Effector memory CD8-positive, alpha-beta T cell (primary cell): ENCODE measurements at places on chromosomes 6 and 20.

DNA sequence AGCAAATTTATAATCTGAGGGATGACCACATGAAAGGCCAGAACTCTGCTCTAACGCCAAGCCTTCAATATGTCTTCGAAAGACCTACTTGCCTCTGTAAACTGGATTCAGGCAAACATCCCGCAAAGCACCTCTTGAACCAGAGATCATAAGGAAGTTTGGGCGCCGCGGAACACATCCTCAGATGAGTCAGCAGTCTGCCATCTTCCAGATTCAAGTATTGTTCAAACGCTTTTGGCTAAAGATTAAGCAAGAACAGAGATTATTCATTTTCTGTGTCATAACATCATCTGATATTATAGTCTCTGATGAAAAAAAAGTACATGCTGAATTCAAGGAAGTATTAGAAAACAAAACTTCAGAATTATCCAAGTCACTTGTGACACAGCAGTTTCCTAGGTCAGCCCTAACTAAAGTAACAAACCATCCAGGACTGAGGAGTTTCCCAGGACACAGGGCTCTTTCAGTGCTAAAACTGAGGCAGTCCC is 20.8 kb downstream of the TBC1D7 start:
- DNase-seq: no peak

DNA sequence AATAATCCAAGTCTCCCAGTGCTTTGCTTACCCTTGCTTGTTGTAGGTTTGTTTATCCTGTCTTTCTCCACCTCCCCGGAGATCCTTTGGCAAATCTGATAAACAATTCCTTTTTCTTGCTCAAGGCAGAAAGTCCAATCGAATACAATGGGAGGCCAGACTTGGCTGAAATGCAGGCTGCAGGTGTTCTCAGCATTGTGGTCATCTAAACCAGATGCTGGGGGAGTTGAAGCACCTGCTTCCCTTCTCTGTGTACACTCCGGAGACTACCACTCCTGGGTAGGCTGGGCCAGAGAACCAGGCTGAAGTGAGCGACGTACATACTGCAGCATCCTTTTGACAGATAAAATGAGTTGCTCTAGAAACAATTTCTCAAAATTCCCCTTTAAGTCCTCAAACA is 82.6 kb upstream of the PREP start:
- no peak for DNase-seq

- DNase-seq: no peak
These were observed 315.7 kb downstream of the TRDN start for GRCh38 chr6:123321020-123321419.

- DNase-seq: no peak
These were observed 163.7 kb upstream of the AKAP12 start for GRCh38 chr6:151075930-151076555.

GRCh38 chr20:48197066-48197465 is 411.8 kb upstream of the SULF2 start:
- no peak for DNase-seq

GRCh38 chr20:34268851-34269636 is 27.8 kb downstream of the ASIP start:
- no peak for DNase-seq

DNA sequence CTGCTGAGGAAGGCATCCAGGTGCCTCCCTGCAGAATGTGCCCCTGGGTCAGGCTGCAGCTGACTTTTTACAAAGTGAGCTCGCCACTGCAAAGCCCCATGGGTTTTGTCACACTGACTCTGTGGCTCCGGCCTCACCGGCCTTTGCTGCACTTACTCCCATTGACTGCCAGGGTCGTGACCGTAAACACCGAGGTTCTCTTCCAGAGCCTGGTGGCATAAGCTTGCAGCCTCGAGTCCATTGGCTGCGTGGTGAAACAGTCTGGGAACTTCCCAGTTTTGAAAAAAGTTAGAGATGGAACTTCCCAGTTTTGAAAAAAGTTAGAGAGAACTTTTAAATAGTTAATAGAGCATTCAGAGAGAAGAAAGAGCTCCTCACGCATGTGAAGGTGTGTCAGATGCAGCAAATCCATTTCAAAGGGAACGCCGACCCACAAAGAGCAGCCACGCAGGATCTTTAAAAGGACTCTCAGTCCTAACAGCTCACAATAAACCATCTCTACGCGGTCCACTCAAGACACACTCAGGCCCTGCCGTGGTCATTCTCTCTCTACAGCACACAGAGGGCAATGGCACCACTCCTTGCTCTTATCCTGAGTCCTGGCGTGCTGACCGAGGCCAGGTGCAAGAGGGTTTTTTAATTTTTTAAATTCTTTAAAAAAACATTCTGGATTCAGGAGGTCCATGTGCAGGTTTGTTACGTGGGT is 12.8 kb downstream of the RAMACL start:
- DNase-seq: no peak

DNA sequence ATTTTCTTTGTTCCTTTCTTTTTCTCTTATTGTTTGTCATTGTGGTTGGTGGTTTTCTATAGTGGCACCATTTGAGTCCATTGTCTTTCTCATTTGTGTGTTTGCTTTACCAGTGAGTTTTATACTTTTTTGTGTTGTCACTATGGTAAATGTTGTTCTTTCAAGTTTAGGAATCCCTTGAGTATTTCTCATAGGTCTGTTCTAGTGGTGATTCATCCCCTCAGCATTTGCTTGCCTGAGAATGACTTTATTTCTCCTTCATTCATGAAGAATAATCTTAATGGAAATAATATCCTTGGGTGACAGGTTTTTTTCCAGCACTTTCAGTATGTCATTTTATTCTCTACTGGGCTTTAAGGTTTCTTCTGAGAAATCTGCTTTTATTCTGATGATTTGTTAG is 209.2 kb upstream of the ASCC3 start:
- no peak for DNase-seq

DNA sequence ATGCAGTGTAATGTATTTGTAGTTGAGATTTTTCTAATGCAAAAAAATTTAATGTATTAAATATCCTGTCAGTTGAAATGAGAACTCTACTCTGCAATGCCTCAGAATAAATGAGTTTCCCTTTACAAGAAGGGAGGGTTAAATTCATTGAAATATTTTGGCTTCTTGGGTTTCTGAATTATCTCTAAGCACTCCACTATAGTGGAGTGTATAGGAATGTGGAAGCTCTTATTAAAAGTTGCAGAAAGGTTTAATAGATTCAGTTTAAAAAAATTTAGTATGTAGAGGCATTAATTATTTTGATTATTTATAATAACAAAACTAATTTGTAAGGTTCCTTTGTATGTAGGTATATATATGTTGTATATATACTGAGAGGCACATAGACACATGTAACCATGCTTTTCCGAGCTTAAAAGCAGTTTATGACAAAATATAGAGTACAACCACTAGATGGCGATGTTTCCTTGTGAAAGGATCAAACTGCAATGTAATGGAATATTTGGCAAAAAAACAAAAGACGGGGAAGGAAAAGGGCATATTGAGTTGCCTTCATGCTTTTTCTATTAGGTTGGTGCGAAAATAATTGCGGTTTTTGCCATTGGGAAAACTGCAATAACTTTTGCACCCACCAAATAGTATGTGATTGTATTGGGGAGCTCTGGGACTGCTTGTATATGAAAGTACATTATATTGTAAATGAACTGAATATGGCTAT is 144.2 kb downstream of the MYO6 start:
- no peak for DNase-seq

DNA sequence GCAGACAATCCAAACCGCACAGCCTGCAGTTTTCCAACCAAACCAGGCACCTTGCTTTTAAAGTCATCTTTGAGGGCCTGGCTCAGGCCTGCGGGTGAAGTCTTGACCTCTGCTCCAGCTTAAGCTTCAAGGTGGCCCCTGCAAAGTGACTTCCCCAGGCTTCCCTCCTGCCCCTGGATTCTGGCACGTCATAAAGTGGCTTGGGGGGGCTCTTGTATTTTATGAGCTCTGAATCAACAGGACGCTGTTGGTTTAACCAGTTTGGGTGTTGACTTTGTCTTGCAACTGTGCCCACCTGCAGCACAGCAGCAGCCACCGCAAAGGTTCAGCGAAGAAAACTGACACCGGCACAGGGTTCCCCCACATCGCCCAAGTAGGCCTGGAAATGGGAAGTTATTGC is 81.2 kb downstream of the NFATC2 start:
- no peak for DNase-seq

DNA sequence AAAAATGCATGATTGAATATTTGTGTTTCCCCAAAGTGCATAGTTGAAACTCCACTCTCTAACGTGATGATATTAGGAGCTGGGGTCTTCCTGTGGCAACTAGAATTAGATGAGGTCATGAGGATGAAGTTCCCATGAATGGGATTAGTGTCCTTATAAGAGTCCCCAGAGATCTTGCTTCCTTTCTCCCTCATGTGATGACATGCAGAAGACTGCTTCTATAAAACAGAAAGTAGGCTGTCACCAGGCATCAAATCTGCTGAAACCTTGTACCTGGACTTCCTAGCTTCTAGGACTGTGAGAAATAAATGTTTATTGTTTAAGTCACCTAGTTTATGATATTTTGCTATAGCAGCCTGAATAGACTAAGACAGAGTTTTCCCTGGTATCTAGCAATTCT is 586.5 kb upstream of the EPHA7 start:
- DNase-seq: no peak
